ENCODE measurements at places on chromosomes 7 and 10. TPM values are rescaled to one million over a fixed set of nuclear protein-coding genes. Genes with fewer than 3 reads are reported as not detected.

Gene FKBP9
- 33.9 TPM for total RNA-seq

Gene APBB1IP
- 0.98 TPM for total RNA-seq

Gene SLC26A3
- total RNA-seq = not detected

Gene SEMA3E
- total RNA-seq = 36.9 TPM

Gene OR6B1
- total RNA-seq = not detected

Gene JMJD1C
- total RNA-seq = 169 TPM

Gene CUZD1
- total RNA-seq = 0.98 TPM
